ENCODE measurements at places on chromosomes 7 and 10.

- no peaks in the 10 kb centered on the region for H3K4me1 ChIP-seq
- DNase-seq = no peak
- H3K4me3 ChIP-seq = no peak overlapping the region
- H3K27ac ChIP-seq = no peak overlapping the region
Observed at GRCh38 chr7:44212581-44213184, 11.9 kb downstream of the YKT6 start.

DNA sequence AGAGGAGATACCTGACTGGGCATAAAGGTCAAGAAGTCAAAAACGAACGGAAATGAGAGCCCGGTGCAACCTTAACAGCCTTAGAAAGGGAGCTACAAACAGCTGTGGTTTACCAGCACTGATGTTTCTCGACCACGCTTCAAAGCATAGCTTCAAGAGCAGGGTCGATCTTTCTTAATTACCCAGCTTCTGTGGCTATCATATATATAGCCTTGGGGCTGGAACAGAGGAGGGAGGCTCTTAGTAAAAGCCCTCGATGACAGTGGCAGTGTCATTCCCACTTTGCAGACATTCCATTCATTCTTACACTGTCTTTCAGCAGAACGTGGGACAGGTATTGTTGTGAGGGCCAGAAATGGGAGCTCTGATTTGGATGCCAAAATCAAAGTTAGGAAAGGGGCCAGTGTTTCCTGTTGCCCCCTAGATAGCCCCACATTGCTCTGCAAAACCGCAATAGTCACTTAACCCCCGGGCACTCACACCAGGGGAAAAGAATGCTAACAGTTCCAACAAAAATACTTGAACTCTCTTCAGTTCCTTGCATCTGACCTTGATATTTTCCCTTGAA, 141.5 kb downstream of the MTPAP start:
- H3K4me1 ChIP-seq = no peaks in the 10 kb centered on the region
- no peaks in the 10 kb centered on the region for H3K27me3 ChIP-seq
- no peaks in the 10 kb centered on the region for H3K36me3 ChIP-seq

DNA sequence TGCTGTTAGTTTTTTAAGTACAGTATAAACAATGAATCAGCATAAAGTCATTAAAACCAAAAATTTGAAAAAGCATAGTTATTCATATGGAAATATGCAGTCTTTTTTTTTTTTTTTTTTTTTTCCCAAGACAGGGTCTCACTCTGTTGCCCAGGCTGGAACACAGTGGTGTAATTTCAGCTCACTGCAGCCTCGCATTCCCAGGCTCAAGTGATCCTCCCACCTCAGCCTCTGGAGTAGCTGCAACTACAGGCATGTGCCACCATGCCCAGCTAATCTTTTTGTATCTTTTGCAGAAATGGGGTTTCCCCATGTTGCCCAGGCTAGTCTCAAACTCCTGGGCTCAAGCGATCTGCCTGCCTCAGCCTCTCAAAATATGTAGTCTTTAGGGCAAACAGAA, 182.0 kb downstream of the SEMA3E start:
- no peak for DNase-seq
- no peaks in the 10 kb centered on the region for H3K4me1 ChIP-seq
- H3K36me3 ChIP-seq = no peaks in the 10 kb centered on the region
- H3K27ac ChIP-seq = no peak overlapping the region
- H3K27me3 ChIP-seq = no peaks in the 10 kb centered on the region
- no peak overlapping the region for H3K4me3 ChIP-seq

- DNase-seq = no peak
- H3K27me3 ChIP-seq = no peaks in the 10 kb centered on the region
- H3K36me3 ChIP-seq = no peaks in the 10 kb centered on the region
- H3K4me1 ChIP-seq = no peaks in the 10 kb centered on the region
Observed at GRCh38 chr7:5615190-5616070, 166.0 kb downstream of the RNF216 start.

DNA sequence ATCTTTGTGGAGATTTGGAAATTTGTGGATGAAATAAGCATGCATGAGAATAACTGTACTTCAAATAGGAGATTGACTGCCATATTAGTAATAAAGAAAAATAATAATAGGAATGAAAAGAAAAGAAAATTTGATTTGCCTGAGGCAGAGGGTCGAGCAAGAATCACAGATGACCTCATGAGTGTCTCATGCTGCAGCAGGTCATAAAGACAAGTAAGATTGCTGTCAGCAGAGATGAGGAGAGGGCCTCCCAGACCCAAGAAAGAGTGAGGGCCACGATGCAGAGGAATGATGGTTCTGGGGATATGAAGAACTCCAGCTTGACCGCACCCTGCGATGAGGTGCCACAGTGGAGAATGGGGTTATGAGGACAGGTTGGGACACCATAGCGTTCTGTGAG, 39.2 kb downstream of the TOMM7 start:
- H3K4me3 ChIP-seq = no peak overlapping the region
- H3K27me3 ChIP-seq = no peaks in the 10 kb centered on the region
- H3K36me3 ChIP-seq = no peaks in the 10 kb centered on the region
- H3K4me1 ChIP-seq = peaks cover 11% of the 10 kb centered on the region
- H3K27ac ChIP-seq = no peak overlapping the region

DNA sequence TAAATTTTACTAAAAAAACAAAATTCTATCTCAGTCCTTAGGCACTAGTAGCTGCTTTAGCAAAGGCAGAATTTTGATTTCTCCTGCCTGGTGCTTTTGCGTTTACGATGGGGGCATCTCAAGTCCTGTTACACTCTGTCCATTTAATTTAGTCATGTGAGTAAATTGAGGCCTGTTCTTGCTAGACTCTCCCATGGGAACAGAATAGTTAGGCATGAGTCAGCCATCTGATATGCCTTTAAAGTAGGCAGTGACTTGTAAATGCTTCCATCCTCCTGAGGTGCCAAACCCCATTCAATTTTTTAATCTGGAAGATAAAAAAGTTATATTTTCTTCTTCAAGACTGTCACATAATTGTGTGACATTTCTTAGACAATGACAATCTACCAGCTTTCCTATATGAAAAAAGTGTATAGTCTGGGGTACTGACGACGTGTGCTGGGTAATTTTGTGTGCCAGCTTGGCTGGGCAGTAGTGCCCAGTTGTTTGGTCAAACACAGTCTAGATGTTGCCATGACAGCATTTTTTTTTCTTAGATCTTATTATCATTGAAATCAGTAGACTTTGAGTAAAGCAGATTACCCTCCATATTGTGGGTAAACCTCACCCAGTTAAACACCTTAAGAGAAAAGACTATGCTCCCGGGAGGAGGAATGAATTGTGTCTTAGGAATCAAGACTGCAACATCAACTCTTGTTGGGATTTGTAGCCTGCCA, 603.4 kb downstream of the SORCS1 start:
- no peak for DNase-seq
- no peak overlapping the region for H3K27ac ChIP-seq
- no peaks in the 10 kb centered on the region for H3K36me3 ChIP-seq

- no peak overlapping the region for H3K27ac ChIP-seq
- H3K36me3 ChIP-seq = no peaks in the 10 kb centered on the region
- H3K4me3 ChIP-seq = no peak overlapping the region
Observed at GRCh38 chr7:19491821-19492452, 216.9 kb downstream of the POLR1F start.

DNA sequence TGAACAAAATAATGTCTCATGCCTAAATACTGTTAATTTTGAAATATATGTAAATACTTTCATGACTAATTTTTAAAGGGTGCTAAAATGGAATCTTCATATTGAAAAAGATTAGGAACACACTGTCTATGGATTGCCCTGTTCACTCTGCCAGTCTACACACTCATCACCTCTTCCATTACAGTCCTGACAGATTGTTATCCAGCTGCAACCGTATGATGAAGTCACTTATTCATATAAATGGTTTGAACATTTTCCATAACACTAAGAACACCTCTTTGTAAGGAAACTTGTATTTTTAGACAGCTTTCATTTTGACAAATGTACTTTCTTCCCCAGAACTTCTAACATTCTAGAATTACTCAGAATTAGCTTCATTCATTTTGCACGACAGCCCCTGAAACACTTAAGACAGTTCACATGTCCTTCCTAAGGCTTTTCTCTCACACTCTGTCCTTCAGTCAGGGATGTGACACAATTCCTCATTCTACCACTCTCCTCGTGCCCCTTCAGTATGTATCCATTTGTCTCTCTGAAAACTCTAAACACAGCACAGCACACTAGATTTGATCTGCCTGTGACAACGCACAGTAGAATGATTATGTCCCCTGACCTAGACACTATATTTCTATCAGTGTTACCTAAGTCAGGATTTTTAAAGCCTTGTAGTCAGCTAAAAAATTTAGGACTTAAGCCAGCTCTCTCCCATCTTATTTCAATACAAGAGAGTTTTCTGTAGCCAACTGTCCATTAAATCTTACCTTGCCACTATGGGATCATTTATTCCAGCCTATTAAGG, 71.9 kb downstream of the ORC5 start:
- H3K36me3 ChIP-seq = no peaks in the 10 kb centered on the region
- H3K27ac ChIP-seq = no peak overlapping the region
- DNase-seq = no peak
- H3K27me3 ChIP-seq = no peaks in the 10 kb centered on the region

DNA sequence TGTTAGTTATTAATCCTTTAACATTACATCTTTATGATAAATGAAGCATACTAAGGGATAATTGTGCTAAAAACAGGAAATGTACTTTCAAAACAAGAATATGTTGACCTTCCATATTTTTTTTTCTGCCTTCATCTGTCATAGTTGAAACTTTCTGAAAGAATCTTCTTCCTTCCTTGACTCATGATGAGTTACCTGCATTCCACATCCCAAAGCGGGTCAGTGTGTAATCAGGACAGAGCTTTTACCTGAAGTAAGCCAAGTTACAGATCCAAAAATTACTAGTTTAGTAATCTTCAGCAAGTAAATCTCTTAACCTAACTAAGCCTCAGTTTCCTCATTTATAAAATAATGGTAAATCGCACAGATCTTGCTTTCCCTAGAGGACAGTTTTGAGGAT, 13.4 kb upstream of the ARL4A start:
- no peaks in the 10 kb centered on the region for H3K36me3 ChIP-seq
- H3K4me3 ChIP-seq = no peak overlapping the region
- H3K27me3 ChIP-seq = no peaks in the 10 kb centered on the region
- DNase-seq = no peak
- H3K27ac ChIP-seq = no peak overlapping the region
- H3K4me1 ChIP-seq = no peaks in the 10 kb centered on the region

- DNase-seq = peak; percentile 95
- no peaks in the 10 kb centered on the region for H3K36me3 ChIP-seq
- peak overlapping the region; percentile 86 for H3K27ac ChIP-seq
- no peaks in the 10 kb centered on the region for H3K27me3 ChIP-seq
- H3K4me3 ChIP-seq = no peak overlapping the region
Observed at GRCh38 chr7:116630932-116631671, 40.9 kb upstream of the MET start.

- no peaks in the 10 kb centered on the region for H3K4me1 ChIP-seq
- no peak overlapping the region for H3K27ac ChIP-seq
- no peak overlapping the region for H3K4me3 ChIP-seq
- H3K36me3 ChIP-seq = no peaks in the 10 kb centered on the region
Observed at GRCh38 chr7:157699357-157700013, 362.7 kb downstream of the DNAJB6 start.

DNA sequence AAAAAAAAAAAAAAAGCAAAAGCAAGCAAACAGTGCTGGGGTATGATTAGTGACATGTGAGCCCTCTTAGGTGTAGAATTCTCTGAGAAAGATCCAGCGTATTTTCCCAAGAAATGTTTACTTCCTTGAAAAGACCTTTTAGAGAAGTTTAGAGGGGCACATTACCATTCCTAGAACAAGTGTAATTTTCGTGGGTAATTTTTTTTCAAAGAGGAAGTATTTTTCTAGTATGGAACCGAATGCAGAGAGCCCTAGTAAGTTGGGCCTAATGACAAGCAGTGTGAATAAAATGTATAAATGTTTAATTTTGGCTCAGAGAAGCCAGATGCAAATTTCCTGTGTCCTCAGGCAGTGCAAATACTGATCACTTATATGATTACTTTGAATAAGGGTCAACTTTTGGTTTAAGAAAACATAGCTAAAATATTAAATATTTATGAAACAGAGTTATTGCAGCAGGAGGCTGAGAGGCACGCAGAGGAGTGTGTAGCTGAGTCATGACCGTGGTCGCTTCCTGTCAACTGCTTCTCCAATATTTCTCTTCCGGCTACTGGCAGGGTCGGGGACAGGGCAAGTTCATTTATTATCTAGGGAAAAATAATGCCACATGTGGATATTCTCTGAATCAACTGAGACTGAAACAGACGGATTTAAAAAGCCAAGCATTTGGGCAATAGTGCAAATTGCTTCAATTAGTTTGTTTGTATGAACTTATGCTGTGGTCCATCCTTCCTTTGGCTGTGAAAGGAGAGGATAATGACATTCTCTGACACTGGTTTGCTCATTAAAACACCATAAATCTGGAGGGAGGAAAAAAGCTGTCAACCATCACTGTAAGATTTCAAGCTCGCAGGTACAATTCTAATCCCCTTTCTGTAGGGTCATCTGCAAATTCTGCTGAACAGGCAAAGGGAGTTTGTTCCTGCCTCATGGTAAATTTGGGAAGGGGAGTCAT, 495.2 kb downstream of the GLRX3 start:
- no peak overlapping the region for H3K27ac ChIP-seq
- H3K27me3 ChIP-seq = no peaks in the 10 kb centered on the region
- no peaks in the 10 kb centered on the region for H3K36me3 ChIP-seq
- no peak for DNase-seq
- no peak overlapping the region for H3K4me3 ChIP-seq

DNA sequence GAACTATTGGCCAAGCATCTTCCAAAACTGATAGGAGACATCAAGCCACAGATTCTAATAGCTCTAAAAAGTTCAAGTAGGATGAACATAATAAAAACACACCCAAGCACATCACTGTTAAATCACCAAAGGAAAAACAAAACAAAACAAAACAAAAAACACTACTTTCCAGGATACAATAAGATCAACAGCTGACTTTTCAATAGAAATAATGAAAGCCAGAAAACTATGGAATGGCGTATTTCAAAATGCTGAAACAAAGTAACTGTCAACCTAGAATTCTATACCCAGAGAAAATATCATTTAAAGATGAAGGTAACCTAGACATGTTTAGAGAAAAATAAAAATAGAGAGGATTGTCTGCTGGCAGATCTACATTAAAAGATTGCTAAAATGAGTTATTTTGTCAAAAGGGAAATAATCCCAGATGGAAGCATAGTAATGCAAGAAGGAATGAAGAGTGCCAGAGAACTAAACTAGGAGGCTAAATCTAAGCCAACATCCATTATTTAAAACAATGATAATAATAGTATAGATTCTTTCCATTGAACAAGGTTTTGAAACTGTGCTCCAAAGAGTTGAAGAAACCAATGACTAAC, 13.9 kb downstream of the TUBAL3 start:
- no peaks in the 10 kb centered on the region for H3K4me1 ChIP-seq
- DNase-seq = no peak

DNA sequence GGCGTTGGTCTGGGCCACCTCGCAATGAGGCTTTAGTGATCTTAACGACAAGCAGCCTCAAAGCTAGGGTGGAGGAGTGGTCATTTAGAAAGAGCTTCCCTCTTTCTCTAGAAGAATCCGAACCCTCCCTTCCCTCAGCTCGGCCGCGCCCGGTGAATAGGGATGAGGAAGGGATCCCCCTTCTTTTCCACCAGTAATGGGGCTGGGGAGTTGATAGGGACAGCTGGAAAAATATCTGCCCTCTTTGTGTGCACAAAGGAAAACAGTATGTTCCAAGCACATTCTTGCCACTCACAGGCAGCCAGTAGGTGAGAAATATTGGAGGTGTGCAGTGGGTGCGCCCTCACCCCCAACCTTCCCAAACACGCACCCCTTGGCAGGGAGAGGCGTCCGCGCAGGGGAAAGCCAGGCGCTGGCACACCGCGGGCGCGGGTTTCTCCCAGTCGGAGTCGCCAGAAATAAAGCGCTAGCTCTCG, 6.5 kb downstream of the DLX5 start:
- no peaks in the 10 kb centered on the region for H3K36me3 ChIP-seq
- no peak overlapping the region for H3K4me3 ChIP-seq
- no peak overlapping the region for H3K27ac ChIP-seq
- H3K4me1 ChIP-seq = peaks cover 33% of the 10 kb centered on the region
- no peaks in the 10 kb centered on the region for H3K27me3 ChIP-seq

Data from body of pancreas (tissue), 4 donors.